Stimulated activated naive CD4-positive, alpha-beta T cell (primary cell): ENCODE measurements at places on chromosomes 7 and 10.

DNA sequence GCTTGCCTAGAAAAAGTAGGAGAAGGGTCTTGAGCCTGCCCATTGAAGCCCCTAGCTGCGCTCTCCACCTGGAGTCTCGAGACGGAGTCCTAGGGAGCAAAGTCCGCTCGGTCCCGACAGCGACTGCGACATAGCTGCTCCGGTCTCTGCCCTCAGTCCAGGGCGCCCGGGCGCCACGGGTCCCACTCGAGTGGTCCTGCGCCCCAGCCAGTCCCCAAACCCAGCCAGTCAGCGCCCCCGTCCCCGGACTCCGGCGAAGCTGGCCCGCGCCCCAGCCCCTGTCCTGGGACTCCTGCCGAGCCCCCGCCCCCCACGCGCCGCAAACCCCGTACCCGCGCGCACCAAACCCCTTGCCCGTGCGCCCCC, 490 bp downstream of the TNS3 start:
- no peak for DNase-seq

DNA sequence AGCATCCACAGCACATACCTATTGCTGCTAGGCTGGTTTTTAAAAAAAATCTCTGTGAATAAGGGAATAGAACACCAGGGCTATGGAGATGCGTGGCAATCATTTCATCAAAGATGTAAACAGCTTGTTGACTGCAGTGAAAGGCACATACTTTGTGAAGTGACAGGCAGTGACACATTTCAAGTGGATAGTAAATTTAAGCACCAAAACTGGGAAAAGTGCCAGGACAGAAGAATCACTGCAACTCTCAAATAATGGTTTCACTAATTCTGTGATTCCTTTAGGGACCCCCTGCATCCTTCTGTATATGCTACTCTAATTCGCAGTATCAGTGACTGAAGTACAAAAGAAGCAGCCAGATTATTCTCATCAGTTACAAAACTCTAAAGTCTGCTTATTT, 145.2 kb upstream of the KLF14 start:
- no peak for DNase-seq

- DNase-seq: no peak
Measured at GRCh38 chr7:68857571-68857970, 740.7 kb upstream of the AUTS2 start.

DNA sequence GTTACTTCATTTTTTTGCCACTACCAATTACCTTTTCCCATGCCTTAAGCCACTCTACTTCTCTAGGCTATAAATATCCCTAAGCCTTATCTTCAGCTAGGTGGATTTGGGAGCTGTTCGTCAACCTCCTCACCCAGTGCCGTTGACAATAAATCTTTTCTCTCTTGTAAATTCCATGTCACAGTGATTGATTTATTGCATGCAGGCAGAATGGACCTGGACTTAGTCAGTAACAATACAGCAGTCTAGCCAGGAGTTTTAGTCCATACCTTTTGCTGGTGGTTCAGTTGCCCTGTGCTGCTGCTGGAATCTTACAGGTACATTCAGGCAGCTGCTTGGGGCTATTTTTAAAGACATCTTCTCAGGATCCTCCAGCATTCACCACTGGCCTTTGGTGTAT, 350.5 kb upstream of the NRG3 start:
- DNase-seq: no peak

DNA sequence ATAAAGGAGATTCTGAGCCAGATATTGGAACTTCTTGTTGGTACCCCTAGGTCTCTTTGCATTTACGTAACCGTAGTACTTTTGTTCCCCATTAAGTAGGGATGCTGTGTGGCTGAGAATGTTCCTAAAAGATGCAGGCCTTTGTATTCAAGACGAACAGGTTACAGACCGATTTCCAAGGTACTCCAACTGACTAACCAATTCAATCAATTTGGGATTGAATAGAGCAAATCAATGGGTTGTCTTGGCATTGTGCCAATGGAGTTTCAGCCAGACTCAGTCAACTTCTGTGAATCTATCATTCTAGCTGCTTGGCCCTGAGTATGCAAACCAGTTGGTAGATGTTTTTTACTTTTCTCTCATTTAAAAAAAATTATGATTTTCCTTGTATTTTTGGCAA, 347.3 kb upstream of the NPVF start:
- no peak for DNase-seq

GRCh38 chr10:125014836-125015355, 73.0 kb downstream of the ZRANB1 start:
- DNase-seq: no peak
